ENCODE measurements at places on chromosomes 6 and 20.

DNA sequence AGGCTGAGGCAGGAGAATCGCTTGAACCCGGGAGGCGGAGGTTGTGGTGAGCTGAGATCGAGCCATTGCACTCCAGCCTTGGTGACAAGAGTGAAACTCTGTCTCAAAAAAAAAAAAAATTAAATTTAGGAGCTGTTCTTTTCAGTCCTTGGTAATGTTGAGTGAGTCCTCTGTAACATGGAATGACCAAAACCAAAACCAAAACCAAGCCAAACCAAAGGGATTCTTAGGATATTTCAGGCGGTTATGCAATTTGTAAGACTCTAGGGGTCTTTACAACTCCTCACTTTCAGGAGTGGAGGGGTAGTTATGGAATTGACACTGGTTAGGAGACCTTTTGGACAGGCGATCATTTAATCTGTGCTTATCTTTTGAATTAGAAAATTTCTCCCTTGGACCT, 15.8 kb downstream of the TIAM2 start:
- DNase-seq = peak; percentile 28

- peak; percentile 21 for DNase-seq
These were observed 29.6 kb downstream of the PSMB1 start for GRCh38 chr6:170523256-170524171.

- DNase-seq = peak; percentile 76
These were observed 189.0 kb downstream of the UST start for GRCh38 chr6:148935705-148936435.

DNA sequence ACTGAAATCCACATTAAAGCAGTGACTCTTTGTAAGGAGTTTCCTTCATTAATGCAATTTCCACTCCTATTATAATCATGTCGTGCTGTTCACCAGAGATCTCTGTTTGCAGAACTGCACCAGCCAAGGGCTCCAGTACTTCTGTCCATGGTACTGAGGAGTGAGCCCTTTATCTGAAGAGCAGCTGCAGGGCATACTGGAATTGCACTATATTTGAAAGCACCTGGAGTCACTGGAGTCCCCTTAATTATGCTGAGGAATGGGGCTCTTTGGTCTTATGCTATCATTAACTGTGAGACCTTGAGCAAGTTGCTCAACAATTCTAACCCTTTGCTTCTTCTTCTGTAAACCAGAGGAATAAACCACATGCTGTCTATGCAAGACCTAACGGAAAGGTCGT, 61.7 kb upstream of the NUP153 start:
- peak; percentile 45 for DNase-seq

- peak; percentile 23 for DNase-seq
These were observed 507 bp upstream of the VGLL2 start for GRCh38 chr6:117264692-117265409.

DNA sequence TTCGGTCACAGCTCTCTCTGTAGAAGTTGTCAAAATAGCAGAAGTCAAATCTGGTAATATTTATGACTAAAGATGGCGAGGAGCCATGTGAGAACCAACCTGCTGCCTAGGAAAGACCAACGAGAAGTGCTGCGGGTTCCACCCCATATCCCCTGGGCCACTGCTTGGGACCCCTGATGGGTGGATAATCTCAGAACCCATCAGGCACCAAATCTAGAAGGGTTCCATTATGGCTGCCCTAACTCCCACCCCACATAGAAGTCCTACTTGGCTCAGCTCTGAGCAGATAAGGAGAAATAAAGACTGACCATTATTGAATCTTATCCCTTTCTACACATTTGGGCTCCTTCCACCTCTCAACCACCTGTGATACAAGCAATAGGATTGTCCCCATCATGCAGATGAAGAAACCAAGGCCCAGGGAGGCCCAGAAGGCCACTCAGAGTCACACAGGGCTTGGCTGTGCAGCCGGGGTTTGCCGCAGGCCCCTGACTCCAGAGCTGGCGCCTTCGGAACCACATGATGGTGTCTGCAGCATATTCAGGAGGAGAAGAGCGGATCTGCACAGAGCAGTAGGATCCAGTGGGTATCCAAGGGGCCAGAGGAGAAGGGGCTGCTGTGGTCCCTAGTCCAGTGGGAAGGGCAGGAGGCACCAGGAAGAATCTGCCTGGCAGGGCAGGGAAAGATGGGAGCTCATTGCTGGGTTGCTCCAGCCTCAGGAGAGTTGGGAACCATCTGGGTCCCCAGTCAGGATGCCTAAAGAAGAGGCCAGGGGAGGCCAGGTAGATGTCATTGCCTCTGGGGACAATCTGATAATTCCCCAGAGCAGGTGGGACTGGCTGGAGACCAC, 9.6 kb upstream of the PCMTD2 start:
- no peak for DNase-seq

DNA sequence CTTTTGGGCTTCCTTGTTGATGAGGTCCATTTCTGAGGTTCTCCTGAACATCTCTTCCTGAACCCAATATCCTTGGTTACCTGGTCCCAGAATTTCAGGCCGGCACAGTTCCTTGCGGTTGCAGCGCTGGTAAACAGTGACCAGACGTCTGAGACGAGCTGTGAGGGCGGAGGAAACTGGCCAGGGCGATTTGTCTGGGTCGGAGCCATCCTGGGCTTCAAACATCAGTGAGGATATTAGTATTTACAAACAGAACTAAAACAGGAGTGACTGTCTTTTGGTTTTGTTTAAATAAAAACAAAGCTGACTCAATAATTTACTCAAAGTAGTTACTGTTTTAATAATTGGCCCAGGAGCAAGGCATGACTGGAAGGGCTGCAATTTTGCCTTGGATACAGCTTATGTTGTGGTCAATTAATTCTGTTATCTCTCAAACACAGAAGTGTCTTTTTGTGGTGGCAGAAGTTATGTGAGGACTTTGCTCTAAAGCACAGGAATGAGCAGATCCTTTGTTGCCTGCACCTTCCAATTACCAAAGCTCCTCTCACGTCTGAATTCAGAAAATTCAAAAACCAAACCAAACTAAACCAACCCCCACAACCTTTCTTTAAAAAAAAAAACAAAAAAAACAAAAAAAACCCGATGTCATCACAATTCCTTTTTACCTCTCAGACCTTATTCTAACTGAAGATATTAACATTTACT, 58.7 kb upstream of the EMILIN3 start:
- peak; percentile 70 for DNase-seq

- no peak for DNase-seq
These were observed 16.9 kb upstream of the ZSCAN9 start for GRCh38 chr6:28208111-28208659.

GRCh38 chr6:6746970-6747338, 158.4 kb downstream of the LY86 start:
- no peak for DNase-seq

- no peak for DNase-seq
These were observed 54.2 kb downstream of the TFAP2C start for GRCh38 chr20:56683077-56683865.

GRCh38 chr6:142937986-142938385, 7.0 kb downstream of the HIVEP2 start:
- no peak for DNase-seq

DNA sequence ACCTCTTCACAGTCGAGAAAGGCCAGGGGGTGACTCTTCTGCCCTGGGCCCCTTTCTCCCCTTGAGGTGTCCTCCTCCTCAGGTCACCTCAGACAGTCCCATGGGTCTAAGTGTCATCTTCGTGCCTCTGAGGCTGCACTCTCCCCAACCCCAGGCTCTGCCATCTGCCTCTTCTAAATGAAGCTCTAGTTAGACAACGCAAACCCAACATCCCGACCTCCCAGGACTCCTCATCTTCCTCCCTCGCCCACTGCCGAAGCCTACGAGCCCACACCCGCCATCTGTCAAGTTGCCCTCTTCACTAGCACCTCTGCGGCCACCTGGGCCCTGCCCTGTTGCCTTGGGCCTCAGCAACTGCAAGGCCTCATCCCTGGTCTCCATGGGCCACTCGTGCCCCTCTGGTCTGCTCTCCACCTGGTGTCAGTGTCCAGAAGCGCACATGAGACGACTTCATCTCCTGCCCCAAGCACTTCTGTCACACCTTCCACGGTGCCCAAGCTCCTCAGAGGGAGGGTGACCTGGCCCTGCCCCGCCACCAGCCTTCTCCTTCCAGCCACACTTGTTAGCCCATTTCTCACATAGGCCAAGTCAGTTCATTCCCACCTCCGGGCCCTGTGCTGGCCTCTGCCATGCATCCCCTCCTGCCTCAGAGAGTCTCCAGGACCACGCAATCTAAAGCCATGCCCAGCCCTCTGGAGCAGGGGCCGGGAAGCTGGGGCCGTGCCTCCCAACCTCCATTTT, 53.8 kb downstream of the RRBP1 start:
- no peak for DNase-seq

GRCh38 chr6:4588581-4588980, 187.6 kb upstream of the CDYL start:
- no peak for DNase-seq

DNA sequence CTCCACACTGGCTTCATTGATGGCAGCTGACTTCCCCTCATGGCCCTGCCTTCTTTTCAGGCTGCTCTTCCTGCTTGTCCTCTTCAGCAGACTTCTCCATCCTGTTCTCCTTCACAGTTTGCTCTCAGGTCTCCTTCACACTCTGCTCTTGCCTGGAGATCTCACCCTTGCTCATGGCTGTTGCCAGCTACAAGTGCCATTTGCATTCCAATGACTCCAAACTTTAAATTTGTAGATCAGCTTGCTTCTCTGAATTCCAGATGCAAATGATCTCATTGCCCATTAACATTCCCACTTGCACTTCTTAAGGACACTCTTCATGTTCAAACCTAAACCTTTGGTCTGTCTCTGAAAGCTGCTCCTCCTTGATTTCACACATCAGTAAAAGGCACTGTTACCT, 343.0 kb downstream of the QKI start:
- DNase-seq = peak; percentile 24
